Transverse colon (tissue), 4 donors: ENCODE measurements at places on chromosomes 4 and X. TPM values are rescaled to one million over a fixed set of nuclear protein-coding genes. Genes with fewer than 3 reads are reported as not detected.

FAT1 gene
- 321 TPM for total RNA-seq

ATP2B3 gene
- total RNA-seq = not detected

- no peaks in the 10 kb centered on the region for H3K4me1 ChIP-seq
- no peak for DNase-seq
- no peaks in the 10 kb centered on the region for H3K36me3 ChIP-seq
- no peak overlapping the region for H3K4me3 ChIP-seq
- no peaks in the 10 kb centered on the region for H3K27me3 ChIP-seq
These were observed 15.1 kb downstream of the TEC start for GRCh38 chr4:48254381-48255071.

DNA sequence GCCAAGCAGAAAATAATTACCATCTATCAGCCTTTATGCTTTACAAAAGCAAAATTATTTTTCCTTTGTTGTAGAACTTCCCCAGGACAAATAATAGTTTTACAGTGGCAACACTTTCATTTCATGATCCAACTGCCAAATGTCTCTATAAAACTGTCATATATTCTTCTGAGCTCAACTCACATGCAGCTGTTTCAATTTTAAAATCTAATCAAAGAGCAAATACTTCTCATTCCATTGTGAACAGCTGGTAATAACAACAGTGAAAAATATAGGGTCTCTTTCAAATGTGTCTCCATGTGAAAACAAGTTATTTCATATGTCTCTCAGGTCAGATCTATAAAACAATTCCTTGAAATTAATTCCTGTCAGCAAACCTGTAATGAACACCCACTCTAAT, 270.6 kb upstream of the SLC7A11 start:
- no peaks in the 10 kb centered on the region for H3K36me3 ChIP-seq
- no peak overlapping the region for H3K27ac ChIP-seq
- no peak overlapping the region for H3K4me3 ChIP-seq
- H3K27me3 ChIP-seq = no peaks in the 10 kb centered on the region

- peak within 1 kb of the TSS; percentile 73 for H3K4me3 ChIP-seq
- H3K27me3 ChIP-seq = no peaks in the 10 kb centered on the region
- no peaks in the 10 kb centered on the region for H3K36me3 ChIP-seq
These were observed at the start of gene AGA for GRCh38 chr4:177441803-177442622. Gene AGA, minus strand, starts transcription at chr4:177442437. Its CDS starts 62 bp downstream, at chr4:177442375.

DNA sequence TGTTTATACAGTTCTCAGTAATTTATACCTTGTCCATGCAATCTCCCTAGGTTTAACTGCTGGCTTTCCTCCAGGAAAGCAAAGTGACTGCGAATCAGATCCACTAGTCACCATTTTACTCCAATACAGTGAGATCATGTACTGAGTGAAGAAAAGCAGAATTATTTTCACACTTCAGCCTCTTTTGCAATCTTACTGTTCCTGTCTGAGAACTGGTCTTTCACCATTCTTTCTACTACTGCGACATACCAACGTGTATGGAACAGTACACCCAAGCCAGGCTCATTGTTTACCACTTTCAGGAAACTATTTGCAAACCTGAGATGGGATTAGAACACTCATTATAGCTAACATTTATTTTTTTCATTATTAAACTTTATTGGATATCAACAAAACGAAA, 8.0 kb upstream of the MSL3 start:
- no peaks in the 10 kb centered on the region for H3K27me3 ChIP-seq
- no peak overlapping the region for H3K4me3 ChIP-seq
- H3K27ac ChIP-seq = no peak overlapping the region
- no peak for DNase-seq
- no peaks in the 10 kb centered on the region for H3K36me3 ChIP-seq
